Muscle of arm (tissue), 14 donors: ENCODE measurements at places on chromosomes 3 and 15. TPM values are rescaled to one million over a fixed set of nuclear protein-coding genes. Genes with fewer than 3 reads are reported as not detected.

Gene RSL24D1
- 126 TPM for polyA plus RNA-seq

Gene NR2F2
- 88.7 TPM for polyA plus RNA-seq

Gene ETV5
- polyA plus RNA-seq, result not detected

Gene ABI3BP
- 302 TPM for polyA plus RNA-seq

Gene RYR3
- 32.4 TPM for polyA plus RNA-seq

Gene PLSCR5
- not detected for polyA plus RNA-seq

Gene C3orf70
- 5.8 TPM for polyA plus RNA-seq

Gene DET1
- 10.6 TPM for polyA plus RNA-seq

Gene NSUN3
- 10.7 TPM for polyA plus RNA-seq

Gene CGNL1
- 20.3 TPM for polyA plus RNA-seq

Gene NOX5
- polyA plus RNA-seq, result not detected

Gene FILIP1L
- polyA plus RNA-seq, result 73.3 TPM

Gene CCDC33
- not detected for polyA plus RNA-seq

Gene ARPP21
- 224 TPM for polyA plus RNA-seq

Gene CLPX
- 41.1 TPM for polyA plus RNA-seq

Gene CHRM5
- 0.15 TPM for polyA plus RNA-seq

Gene BOC
- polyA plus RNA-seq, result not detected

Gene DUOXA2
- polyA plus RNA-seq, result not detected

Gene SLC9A9
- polyA plus RNA-seq, result 10.4 TPM

Gene TUSC7
- polyA plus RNA-seq, result not detected

Gene GLT8D1
- polyA plus RNA-seq, result not detected

Gene ARL6IP5
- 137 TPM for polyA plus RNA-seq

Gene ROPN1
- 0.21 TPM for polyA plus RNA-seq

Gene IL12A
- 0.67 TPM for polyA plus RNA-seq

Gene TMEM207
- not detected for polyA plus RNA-seq

Gene ITPKA
- polyA plus RNA-seq, result not detected

Gene GPR176
- 4.2 TPM for polyA plus RNA-seq

Gene GATM
- polyA plus RNA-seq, result 227 TPM

Gene CCR4
- polyA plus RNA-seq, result not detected

Gene SERINC4
- not detected for polyA plus RNA-seq

Gene GPR87
- not detected for polyA plus RNA-seq

Gene VGLL3
- polyA plus RNA-seq, result not detected

Gene FOXL2
- not detected for polyA plus RNA-seq

Gene CPLX3
- polyA plus RNA-seq, result not detected

Gene FOXB1
- polyA plus RNA-seq, result not detected

Gene TMCC1
- not detected for polyA plus RNA-seq

Gene RFTN1
- polyA plus RNA-seq, result 10.4 TPM
